ENCODE measurements at places on chromosomes 12 and 14.

GRCh38 chr14:79871136-79871535 is 340.2 kb downstream of the DIO2 start:
- DNase-seq, result no peak

DNA sequence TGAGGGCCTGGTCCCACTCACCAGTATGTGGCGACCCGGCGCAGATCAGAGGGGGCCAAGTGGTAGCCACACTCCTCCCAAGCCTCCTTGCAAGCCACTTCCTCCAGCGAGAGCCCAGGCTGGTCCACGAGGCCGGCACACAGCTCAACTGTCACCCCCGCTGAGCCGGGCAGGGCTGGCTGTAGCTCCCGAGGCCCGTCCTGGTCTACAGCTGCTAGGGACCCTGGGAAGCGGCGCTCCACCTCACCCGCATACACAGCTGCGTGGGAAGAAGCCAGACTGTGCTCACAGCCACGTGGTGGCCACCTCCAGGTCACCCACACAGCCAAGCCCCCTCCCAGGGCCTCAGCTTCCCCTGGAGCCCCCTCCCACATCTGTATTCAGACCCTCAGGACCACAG is 4.6 kb downstream of the NUDT14 start:
- DNase-seq, result no peak

DNA sequence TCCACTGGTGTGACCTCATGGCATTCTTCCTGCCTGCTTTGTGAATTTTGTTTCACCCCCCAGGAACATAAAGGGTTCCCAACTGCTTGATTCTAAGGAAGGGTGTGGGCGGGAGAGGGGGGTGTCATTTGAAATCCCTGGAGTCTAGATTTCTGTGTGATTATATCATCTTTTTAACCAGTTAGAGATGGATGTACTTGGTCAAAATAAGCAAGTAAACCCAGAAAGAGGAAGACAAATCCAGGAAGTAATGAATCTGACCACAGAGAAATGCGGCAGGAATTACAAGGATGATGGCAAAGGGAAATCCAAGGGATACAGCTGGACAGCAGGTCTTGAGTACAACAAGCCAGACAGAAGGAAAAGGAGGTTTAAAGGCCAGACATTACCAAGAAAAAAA is 38.9 kb downstream of the DMAC2L start:
- DNase-seq, result no peak

DNA sequence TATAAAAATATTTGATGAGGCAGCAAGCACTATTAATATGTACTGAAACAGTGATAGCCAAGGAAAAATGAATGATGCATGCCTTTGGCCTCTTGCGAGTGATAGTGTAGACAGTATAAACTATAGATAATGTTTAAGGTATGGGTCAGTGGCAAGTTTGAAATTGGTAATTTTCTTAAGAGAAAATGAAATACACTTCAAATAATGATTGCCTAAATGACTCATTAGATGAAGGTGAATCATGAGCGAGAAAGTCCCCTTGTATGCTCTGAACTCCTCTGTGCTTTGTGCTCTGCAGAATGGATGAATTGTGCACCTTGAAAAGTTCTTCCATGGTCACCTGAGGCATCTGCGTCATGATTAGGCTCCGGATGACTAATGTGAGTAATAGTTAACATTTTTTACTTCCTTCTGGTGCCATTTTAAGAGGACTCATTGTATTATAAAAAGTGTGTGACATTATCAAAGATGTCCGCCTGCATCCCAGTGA is 84.9 kb upstream of the RTL1 start:
- no peak for DNase-seq

DNA sequence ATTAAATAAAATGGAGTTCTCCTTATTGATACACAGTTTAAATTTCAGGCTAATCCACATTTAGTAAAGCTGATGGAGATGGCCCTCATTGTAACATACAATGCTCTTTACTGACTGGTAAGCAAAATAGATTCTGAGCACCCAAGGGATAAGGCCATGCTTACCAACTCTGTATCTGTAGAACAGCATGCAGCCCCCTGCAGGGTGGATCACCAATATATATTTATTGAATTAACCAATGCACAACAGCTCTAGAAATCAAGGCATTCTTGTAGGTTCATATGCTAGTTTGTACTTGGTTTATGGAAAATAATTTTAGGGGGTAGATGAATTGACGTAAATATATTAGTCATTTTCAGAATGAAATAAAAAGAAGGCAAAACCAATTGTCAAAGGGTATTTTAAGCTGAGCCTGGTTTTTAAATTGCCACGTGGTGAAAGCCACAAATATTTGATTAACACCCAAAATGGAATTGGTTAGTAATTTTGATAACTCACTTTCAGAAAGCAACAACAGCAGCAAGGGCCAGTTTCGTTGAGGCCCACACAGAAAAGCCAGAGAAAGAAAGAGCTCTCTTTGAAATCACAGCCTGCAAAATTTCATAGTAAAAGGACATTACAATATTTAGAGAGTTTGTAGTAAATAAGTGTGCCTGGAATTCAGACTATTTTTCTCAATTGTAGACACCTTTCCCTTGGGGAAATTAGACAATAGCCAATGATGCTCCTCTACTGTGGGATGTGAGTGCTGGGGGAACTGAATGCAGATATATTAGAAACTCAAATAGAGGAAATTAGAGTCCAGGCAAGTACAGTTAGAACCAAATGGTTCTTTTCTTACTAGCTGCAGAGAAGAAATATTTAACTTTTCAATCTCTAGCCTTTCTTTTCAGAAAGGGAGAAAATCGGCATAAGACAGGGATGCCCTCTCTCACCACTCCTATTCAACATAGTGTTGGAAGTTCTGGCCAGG is 216.2 kb upstream of the ABCD2 start:
- no peak for DNase-seq

GRCh38 chr14:73457041-73457923 is 1.1 kb downstream of the NUMB start:
- DNase-seq, result no peak

DNA sequence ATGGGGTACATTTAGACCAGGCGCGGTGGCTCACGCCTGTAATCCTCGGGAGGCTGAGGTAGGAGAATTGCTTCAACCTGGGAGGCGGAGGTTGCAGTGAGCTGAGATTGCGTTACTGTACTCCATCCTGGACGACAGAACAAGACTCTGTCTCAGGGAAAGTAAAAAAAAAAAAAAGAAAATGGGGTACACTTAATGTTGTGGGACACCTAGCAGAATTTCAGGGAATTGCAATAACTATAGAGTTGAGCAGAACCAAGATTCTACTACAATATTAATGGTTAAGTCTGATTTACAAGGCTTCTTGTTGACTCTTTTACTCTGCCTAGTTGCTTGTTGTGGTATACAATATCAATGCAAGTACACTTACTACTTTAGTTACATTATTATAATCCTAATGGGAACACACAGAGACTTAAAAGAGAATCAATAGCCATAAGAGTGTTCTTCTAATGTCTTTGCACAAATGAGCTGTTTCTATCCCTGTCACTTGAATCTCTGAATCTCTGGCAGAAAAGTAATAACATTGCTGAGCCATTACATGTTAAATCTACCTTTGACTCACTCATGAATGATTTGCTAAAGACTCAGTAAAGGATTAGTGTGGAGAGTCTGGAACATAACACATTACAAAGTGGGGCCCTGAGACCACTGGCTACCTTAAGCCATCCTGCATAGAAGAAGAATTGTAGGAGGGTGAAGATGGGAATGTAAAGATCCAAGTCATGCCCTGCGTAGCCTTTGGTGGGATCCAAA is 22.7 kb downstream of the BEST3 start:
- no peak for DNase-seq

DNA sequence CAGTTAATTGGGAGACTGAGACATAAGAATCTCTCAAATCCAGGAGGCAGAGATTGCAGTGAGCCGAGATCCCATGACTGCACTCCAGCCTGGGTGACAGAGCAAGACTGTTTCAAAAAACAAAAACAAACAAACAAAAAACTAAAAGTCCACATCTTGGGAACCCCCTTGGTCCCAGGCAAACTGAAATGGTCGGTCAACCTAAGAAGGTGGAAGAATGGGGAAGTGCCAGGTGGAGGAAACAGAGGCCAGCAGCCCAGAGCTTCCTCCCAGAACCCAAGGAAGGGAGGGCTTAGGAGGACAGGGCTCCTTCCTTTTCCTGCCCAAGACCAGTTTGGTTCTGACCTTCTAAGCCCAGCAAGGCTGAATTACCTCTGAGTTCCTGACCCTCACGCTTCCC is 121.0 kb upstream of the FUT8 start:
- DNase-seq, result no peak

DNA sequence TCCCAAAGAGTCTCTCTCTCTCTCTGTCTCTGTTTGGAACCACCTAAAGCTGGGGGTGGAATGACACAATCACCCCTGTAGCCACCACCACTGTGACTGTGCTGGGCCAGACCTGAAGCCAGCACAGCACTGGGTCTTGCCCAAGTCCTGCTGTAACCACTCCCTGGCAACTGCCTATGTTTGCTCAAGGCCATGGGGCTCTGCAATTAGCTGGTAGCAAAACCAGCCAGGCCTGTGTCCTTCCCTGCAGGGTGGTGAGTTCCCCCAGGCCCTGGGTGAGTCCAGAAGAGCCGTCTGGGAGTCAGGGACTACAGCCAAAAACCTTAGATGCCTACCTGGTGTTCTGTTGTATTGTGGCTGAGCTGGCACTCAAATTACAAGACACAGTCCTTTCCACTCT is 50.8 kb downstream of the DGLUCY start:
- no peak for DNase-seq

DNA sequence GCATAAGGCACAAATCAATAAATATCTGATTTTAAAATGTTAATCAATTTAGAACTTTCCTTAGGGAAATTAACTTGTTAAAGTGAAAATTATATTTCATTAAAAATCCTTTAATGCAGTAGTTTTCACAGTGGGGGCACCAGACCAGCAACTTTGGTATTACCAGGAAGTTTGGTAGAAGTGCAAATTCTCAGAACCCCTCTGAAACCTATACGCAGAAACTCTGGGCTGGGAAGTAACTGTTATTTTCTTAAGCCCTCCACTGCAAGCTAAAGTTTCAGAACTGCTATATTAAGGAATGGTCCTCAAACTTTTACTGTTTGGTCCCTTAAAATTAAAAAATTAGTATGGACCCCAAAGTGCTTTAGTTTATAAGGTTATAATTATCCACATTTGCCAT is 35.7 kb downstream of the GNPTAB start:
- no peak for DNase-seq

GRCh38 chr12:47221256-47222023 is 141.7 kb upstream of the AMIGO2 start:
- no peak for DNase-seq

DNA sequence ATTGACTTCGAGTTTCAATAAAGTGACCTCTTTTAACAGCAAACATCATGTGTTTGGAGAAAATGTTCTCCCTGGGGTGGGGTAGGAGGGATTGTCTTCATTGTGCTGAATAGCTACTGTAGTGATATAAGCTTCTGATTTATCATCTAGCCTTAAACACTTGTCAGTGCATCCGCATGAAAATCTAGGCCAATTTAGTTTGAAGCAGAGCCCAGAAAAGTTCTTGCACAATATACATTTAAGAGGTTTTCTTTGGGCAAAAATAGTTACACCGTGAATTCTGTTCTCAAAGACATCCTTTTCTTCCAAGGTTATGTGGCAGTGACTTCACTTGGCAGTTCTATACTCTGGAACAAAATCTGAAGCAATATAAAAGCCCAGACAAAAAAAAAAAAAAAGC is 136.0 kb upstream of the IFNG-AS1 start:
- no peak for DNase-seq
